Upper lobe of left lung (tissue), 6 donors: ENCODE measurements at places on chromosomes 6 and 20. TPM values are rescaled to one million over a fixed set of nuclear protein-coding genes. Genes with fewer than 3 reads are reported as not detected.

GRCh38 chr20:37473249-37474000 is 47.6 kb upstream of the NNAT start:
- no peaks in the 10 kb centered on the region for H3K4me1 ChIP-seq
- H3K27me3 ChIP-seq: no peaks in the 10 kb centered on the region
- no peak overlapping the region for H3K27ac ChIP-seq
- no peaks in the 10 kb centered on the region for H3K36me3 ChIP-seq
- H3K4me3 ChIP-seq: no peak overlapping the region
- DNase-seq: peak; percentile 4

DNA sequence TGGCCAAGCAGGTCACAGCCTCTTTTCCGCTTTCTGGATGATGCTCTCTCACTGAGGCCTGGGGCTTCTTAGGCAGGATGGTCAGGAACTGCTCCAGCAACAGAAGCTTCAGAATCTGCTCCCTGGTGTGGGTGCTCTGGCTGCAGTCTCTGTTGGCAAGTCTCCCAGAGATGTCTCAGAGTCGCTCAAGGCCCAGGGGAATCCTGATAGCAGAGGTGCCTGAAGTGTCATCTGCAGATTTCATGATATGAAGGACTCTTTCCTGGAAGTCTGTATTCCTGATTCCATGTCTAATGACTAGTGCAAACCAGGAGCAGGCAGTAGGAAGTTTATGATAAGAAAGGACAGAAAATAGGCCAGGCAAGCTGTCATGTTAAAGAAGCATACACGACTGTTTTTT is 20.3 kb downstream of the ZSCAN31 start:
- no peak overlapping the region for H3K27ac ChIP-seq
- H3K27me3 ChIP-seq: no peaks in the 10 kb centered on the region
- no peak overlapping the region for H3K4me3 ChIP-seq
- H3K4me1 ChIP-seq: no peaks in the 10 kb centered on the region
- H3K36me3 ChIP-seq: no peaks in the 10 kb centered on the region
- no peak for DNase-seq

DNA sequence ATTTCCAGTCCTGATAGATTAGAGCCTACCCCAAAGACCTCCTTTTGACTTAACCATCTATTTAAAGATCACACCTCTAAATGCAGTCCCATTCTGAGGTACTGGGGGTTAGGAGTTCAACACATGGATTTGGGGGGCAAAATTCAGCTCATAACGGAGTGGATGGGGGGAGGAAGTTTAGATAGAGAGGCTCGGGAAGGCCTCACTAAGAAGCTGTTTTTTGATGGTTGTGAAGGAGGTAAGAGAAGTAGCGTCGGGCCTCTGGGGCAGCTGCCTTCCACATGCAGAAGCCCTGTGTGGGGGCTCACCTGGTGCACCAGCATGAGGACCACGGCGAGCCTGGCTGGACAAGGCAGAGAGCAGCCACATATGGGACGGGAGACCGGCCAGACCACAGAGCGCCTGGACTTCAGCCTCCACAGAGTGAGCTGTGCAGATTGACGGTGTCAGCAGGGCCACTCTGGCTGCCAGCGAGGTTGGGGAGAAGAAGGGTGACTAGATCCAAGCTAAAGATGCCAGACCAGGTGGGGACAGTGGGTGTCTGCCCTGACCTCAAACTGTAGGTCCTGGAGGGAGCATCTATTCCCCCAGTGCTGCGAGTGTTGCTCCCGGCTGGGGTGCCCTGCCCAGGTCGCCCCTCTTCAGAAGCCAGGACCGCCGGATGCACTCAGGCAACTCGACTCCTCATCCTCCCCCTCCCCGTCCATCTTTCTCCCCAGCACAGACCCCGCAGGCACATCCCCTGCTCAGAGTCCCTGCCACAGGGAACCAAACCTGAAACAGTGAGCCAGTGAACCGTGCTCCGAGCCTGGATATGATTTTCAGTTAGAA is 5.1 kb upstream of the SYNJ2 start:
- no peaks in the 10 kb centered on the region for H3K36me3 ChIP-seq
- peak; percentile 15 for DNase-seq
- H3K27ac ChIP-seq: no peak overlapping the region
- peaks cover 8% of the 10 kb centered on the region for H3K4me1 ChIP-seq
- H3K4me3 ChIP-seq: no peak overlapping the region

CST4 gene
- total RNA-seq: not detected

LAMA4 gene
- total RNA-seq: 29.5 TPM

TP53TG5 gene
- not detected for total RNA-seq

KCNK5 gene
- total RNA-seq: 18.5 TPM

GRM4 gene
- total RNA-seq: not detected
